Immature natural killer cell (primary cell): ENCODE measurements at places on chromosomes 11 and 22. TPM values are rescaled to one million over a fixed set of nuclear protein-coding genes. Genes with fewer than 3 reads are reported as not detected.
A peak's percentile ranks its signal among the peaks of the same experiment; 100 is the strongest.

DNA sequence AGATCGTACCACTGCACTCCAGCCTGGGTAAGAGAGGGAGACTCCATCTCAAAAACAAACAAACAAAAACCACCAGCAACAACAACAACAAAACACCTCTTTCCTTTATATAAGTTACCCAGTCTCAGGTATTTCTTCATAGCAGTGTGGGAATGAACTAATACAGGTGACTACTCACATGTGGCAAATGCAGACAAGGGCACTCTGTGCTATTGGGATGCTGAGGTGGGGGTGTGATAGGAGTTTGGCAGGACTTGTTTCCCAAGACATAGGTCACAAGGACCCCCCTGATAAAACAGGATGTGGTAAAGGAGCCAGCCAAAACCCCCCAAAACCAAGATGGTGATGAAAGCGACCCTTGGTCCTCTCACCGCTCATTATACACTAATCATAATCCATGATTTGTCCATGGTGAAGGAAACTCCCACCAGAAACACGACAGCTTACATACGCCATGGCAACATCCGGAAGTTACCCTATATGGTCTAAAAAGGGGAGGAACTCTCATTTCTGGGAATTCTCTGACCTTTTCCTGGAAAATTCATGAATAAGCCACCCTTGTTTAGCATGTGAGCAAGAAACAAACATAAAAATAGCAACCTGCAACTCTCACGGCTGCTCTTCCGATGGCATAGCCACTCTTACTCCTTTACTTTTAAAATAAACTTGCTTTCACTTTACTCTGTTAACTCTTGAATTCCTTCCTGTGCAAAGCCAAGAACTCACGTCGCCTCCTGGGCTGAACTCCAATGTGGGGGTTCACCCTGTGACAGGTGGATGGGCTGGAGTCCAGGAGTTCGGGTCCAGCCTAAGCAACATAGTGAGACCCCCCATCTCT, 18.8 kb upstream of the INCENP start:
- peaks cover 18% of the 10 kb centered on the region for H3K4me1 ChIP-seq
- peak overlapping the region; percentile 86 for H3K4me3 ChIP-seq
- no peaks in the 10 kb centered on the region for H3K36me3 ChIP-seq
- peak; percentile 12 for DNase-seq
- peak overlapping the region; percentile 96 for H3K27ac ChIP-seq

DNA sequence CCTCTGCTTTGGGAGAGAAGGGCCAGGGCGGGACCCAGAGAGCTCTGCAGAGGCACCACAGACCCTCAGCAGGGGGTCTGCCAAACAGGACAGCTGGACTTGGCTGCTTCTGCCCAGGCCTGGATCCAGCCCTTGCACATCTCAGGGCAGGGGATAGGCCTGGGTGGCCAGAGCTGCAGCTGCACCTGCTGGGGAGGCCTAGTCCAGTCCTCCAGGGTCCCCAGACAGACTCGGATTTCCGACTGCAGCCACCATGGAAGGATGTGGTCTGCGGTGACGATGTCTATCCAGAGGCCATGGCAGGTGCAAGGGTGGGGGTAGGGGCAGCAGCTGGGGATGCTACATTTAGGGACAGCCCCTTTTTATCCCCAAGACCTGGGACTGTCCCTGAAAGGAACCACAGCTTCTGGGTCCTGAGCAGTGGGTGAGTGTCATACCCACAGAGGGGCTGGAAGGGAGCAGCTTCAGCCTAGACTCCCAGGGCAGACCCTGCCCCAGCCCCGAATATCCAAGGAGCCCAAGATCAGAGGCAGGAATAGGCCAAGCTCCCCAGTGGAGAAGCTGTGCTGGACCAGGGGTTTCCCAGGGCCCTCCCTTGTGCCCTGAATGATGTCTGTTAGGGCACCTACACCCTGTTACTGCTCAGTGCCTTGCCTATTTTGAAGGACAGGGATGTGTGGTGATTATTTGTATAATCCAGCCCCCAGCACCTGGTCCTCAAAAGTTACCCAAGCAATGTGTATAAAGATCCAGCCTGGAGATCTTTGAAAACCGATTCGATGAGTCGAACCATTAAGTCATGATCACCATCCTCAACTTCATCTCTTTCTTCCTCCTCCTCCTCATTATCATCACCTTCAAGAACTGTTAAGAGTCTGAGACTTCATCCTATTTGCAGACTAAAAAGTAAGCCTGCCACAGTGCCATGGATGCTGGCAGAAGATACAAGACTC, 2.5 kb upstream of the IGLL5 start:
- H3K27ac ChIP-seq, result no peak overlapping the region
- peak; percentile 43 for DNase-seq
- H3K36me3 ChIP-seq, result no peaks in the 10 kb centered on the region
- H3K27me3 ChIP-seq, result peaks cover 7% of the 10 kb centered on the region

DNA sequence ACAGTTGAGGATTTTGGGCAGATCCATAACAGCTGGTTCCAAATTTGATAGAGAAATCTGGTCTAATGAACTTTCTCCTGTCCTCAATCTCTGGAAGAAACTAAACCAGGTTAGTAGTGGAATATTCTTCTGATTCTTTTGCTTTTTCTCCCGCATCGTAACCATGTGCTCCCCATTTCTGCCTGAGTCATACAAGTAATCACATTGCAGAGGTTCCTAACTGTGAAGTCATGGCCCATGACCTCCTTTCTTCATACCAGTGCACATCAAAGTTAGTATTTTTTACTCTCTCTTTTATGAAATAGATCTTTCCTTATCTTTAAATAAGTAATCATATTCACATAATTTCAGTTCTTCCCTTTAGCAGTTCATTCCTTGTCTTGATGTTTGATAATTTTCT, 249.0 kb downstream of the DYNC2H1 start:
- no peaks in the 10 kb centered on the region for H3K36me3 ChIP-seq
- no peak overlapping the region for H3K4me3 ChIP-seq
- no peak for DNase-seq
- no peaks in the 10 kb centered on the region for H3K27me3 ChIP-seq
- no peak overlapping the region for H3K27ac ChIP-seq
- no peaks in the 10 kb centered on the region for H3K4me1 ChIP-seq

DNA sequence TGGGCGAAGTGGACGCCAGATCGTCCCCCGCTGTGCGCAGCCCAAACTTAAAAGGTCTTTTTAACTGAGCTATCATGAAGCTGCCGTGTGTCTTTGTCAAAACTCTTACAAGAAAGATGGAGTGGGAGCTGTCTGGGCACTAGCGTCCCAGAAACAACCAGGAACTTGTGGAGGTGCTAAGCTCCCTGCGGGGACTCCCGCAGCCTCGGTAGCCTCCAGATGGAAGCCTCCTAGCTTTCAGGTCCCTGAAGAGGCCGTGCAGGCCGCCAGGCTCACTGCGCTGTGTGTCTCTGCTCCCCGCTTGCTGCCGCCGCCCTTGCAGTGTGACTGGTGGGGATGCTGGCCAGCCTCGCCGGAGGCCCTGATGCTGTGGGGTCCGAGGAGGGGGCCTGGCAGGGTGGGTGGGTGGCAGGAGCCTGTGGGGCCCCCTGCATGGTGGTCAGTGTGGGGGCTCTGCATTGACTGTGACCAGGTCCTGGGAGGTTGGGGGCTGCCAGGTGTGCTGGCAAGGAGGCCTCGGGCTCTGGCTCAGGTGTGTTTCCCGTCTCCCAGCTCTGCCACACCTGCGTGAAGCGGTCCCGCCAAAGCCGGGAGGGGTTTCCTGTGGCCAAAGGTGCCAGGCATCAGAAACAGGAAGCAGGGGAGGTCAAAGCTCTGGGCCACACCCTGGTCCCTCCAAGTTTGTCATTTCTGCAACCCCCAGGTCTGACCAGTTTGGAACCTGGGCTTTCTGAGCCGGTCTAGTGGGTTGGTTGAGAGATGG, 1.2 kb downstream of the TRABD start:
- H3K4me3 ChIP-seq, result peak overlapping the region; percentile 94
- peak overlapping the region; percentile 100 for H3K27ac ChIP-seq
- H3K4me1 ChIP-seq, result peaks cover 41% of the 10 kb centered on the region
- no peaks in the 10 kb centered on the region for H3K36me3 ChIP-seq
- DNase-seq, result peak; percentile 52

SLC15A3 gene
- polyA plus RNA-seq, result 0.41 TPM

DNA sequence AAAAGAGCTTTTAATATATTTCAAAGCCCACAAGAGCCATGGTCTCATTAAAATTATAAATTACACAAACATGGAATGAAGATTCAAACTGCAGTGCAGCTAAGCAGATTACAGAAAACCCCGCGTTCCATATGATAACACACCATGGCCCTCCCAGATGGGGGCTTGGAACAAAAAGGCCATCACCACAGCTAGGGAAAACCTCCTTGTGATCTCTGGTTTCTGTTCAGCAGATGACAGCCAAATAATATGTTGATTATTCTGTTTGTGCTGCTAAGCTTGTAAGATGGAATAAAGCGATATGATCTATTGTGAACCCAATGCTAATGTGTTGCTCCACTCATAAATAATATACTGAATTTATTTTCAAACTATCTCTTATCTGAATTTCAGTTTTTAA, 28.5 kb downstream of the IMMP1L start:
- no peak overlapping the region for H3K27ac ChIP-seq
- H3K27me3 ChIP-seq, result no peaks in the 10 kb centered on the region
- H3K4me3 ChIP-seq, result no peak overlapping the region

STIP1 gene
- polyA plus RNA-seq, result 57.3 TPM

CHST1 gene
- polyA plus RNA-seq, result not detected

DNA sequence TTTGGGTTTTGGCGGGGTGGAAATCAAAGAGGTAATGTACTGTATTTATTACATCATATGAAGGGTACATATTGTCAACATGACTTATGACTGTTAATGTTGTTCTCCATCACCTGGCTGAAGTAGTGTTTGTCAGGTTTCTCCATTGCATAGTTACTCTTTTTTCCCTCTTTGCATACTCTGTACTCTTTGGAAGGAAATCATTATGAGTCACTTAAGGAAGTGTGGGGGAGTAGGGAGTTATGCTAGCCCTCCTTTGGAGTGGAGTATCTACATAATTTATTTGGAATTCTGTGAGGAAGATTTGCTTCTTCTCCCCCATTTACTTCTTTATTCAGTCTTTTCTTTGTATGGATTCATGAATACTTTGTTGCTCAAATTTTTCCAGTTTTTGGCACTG, 3.6 kb upstream of the PGR start:
- H3K27ac ChIP-seq, result no peak overlapping the region
- no peak overlapping the region for H3K4me3 ChIP-seq
- no peaks in the 10 kb centered on the region for H3K4me1 ChIP-seq
- no peak for DNase-seq
- H3K36me3 ChIP-seq, result no peaks in the 10 kb centered on the region

DNA sequence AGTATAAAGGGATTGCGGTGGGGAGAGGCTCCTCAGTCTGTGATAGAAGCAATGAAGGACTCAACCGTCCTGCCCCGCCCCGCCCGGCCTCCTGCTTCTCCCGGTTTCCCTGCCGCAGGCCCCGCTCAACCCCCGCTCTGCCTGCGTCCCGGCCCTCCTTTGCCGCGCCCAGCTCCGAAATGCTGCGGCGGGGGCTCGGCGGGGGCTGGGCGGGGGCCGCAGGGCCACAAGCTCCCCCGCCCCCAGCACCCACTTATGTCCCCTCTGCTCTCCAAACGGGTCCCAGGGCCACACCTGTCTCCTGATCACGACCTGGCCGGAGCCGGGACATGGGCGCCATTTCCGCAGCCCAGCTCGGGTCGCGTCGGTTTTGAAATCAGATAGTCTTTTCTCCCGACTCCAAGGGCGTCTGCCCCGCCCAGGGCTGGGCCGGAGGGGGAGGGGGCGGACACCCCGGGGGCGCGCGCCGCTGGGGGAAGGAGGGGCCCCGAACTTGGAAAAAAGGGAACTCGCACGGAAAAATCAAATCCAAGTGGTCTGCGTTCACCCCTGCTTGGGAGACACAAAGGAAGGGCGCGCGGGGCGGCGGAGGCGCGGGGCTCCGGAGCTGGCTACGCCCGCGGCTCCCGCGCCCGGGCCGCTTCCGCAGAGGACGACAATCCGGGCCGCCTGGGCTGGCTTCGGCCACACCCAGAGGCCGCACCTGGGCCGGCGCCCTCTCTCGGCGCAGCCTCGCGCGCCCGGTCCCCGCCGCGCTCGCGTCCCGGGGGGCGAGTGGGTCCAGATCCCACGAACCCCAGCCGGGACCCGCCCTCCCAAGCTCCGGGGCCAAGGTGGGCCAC, 70.6 kb upstream of the EP300 start:
- H3K4me3 ChIP-seq, result peak overlapping the region; percentile 83
- H3K27ac ChIP-seq, result no peak overlapping the region
- peaks cover 9% of the 10 kb centered on the region for H3K4me1 ChIP-seq
- H3K36me3 ChIP-seq, result peaks cover 3% of the 10 kb centered on the region

DNA sequence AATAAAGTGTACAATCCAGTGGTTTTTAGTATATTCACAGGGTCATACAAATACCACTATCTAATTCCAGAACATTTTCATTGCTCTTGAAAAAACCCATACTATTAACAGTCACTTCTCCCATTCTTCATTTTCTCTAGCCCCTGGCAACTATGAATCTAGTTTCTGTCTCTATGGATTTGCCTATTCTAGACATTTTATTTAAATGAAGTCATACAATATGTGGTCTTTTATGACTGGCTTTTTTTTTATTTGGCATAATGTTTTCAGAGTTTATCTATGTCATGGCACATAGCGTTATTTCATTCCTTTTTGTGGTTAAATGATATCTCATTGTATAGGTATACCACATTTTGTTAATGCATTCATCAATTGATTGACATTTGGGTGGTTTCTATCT, 59.4 kb downstream of the KDM2A start:
- peaks cover 3% of the 10 kb centered on the region for H3K27me3 ChIP-seq
- no peak for DNase-seq
- peaks cover 58% of the 10 kb centered on the region for H3K4me1 ChIP-seq

DNA sequence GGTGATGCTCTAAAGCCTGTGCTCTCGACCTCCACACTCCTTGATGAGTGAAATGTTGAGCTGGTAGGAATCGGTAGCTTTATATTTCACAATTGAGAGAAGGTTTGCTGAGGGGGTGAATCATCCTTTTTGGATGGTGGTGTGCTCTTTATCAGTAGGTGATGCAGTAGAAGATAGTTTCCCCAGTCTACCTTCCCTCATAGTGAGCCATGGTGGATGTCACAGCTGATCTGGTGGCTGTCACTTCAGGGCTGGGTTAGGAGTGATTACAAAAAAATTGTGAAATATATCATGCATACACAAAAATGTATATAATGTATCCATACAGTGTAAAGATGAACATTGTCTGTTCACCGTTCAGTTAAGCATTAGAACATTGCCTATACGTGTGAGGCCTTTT, 105.3 kb downstream of the GRAMD1B start:
- H3K27ac ChIP-seq, result no peak overlapping the region
- peaks cover 3% of the 10 kb centered on the region for H3K27me3 ChIP-seq
- peaks cover 4% of the 10 kb centered on the region for H3K4me1 ChIP-seq
- no peaks in the 10 kb centered on the region for H3K36me3 ChIP-seq
- DNase-seq, result no peak

HEPN1 gene
- polyA plus RNA-seq, result not detected
